ENCODE measurements at places on chromosomes 5 and 9.

GRCh38 chr5:128537221-128537999, 635 bp downstream of the FBN2 start:
- DNase-seq: no peak

DNA sequence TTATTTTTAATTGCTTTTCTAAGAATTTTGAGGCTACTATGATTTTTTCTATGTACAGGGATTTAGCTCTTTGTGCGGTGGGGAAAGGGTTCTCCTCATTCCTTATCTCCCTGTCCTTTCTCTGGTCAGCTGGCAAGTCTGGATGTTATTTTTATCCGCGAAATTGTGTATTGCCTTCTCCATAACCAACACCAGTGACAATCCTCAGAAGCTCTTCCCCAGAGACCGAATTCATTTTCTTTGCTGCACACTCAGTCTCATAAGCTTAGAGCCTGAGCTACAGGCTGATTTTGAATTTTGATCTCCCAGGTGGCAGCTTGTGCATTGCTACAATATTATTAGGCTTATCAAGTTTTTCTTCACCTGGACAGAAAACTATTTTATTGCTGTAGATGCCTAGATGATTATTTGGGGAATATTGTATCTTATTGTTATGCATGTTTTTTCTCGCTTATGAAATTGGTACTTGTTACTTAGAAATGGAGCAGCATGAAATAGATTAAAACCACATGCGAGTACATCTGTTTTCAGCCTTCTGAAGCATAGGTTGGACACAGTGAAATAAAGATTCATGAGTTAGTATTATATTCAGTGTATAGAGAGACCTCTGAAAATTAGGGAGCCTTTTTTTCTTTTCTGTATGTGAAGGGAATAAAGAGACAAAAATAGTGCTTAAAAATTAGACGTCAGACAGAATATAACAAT, 27.3 kb downstream of the CPEB4 start:
- DNase-seq: no peak

- no peak for DNase-seq
These were observed 86.1 kb downstream of the BARX1 start for GRCh38 chr9:93869088-93869487.

GRCh38 chr9:115378241-115378640, 260.3 kb upstream of the TNC start:
- no peak for DNase-seq

- no peak for DNase-seq
These were observed 1373.7 kb upstream of the DMAC1 start for GRCh38 chr9:9173264-9173663.

DNA sequence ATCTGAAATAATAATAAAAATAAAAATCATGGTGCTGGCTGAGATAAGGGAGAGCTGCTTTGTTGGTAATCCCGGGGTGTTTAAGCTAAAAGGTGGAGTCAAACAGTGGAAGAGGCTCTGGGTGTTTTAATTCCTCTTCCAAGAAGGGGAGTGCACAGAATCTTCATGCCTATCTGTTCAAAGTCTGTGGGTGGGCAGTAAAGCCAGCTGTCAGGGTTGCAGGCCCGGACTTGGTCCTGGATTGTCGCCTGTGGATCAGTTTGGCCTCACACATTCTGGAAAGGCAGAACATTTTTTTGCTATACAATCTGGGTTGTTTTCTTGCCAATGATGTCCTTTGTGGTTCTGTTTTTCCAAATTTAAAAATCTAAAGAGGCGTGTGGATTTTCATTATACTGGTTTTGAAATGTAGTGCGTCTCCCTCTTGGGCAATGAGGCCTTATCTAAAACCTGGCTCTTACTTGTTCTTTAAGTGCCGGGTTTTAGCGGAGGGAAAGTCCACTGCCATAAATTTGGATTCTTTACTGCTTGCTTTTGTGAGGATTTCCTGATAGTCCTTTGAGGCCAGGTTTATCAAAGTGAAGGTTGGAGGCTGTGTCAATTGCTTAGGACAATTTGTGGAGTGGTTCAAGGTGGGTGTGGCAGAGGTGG, 5.8 kb downstream of the ANKDD1B start:
- DNase-seq: no peak

Measured in Caki2 (cell line).